Fibroblast of the aortic adventitia (primary cell): ENCODE measurements at places on chromosomes 6 and 20.

- DNase-seq, result no peak
Measured at GRCh38 chr20:8808202-8808535, 260.7 kb upstream of the PLCB4 start.

GRCh38 chr20:62303340-62304226 is 786 bp downstream of the ADRM1 start:
- peak; percentile 7 for DNase-seq

- DNase-seq, result peak; percentile 78
Measured at GRCh38 chr6:19415605-19416326, 421.4 kb upstream of the ID4 start.

DNA sequence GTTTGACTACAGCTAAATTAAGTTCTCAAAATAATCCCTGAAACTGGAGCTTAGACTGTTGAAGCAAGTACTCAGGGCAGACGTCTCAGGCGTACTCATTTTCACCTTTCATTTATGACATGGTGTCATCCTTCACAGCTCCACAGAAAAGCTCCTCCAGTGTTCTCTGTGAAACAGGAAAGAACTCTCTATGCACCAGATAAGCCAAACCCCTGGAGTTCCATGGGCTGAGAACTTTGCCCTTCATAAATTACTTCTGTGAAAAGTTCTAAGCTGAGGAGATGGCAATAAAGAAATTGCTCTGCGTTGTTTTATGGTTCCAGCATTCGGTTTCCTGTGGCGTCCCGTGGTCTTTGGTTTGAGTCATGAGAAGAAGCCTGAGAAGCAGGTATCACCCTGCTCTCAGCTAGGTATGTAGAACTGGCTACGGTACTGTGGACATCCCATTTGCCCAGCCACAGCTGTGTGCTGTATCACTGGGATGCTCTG is 20.2 kb upstream of the RREB1 start:
- no peak for DNase-seq

GRCh38 chr20:672963-673602 is 2.5 kb downstream of the SCRT2 start:
- no peak for DNase-seq

GRCh38 chr20:63508072-63508768 is 9.3 kb upstream of the EEF1A2 start:
- no peak for DNase-seq

DNA sequence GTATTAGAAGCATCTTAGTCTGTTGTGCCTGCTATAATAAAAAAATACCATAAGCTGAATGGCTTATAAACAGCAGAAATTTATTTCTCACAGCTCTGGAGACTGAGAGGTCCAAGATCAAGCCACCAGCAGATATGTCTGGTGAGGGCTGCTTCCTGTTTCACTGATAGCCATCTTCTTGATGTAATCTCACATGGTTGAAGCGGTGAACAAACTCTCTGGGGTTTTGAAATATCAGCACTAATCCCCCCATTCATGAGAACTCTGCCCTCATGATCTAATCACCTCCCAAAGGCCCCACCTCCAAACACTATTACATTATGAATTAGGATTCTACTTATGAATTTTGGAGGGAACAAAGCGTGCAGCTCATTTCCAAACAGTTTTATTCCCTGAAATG is 11.6 kb upstream of the CLVS2 start:
- no peak for DNase-seq

DNA sequence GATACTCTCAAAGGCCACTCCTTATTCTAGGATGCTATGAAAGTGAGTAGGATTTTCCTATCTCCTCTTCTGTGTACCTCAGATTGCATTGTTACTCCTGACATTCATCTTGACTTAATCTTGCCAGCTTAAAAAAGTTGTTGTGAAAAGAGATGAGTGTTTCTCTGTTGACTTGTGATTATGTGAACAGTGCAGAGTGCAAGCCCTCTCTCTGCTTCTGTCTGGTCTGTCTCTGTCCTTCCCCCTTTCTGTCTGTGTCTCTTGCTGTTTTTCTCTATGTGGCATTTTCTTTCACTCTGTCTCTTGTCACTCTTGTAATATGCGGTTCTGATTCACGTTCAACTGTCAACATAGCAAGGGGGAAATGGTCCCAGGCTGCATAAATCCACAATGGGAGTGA is 306.6 kb downstream of the FARS2 start:
- DNase-seq, result no peak

- no peak for DNase-seq
Measured at GRCh38 chr6:41548098-41548840, 2.1 kb downstream of the FOXP4 start.

DNA sequence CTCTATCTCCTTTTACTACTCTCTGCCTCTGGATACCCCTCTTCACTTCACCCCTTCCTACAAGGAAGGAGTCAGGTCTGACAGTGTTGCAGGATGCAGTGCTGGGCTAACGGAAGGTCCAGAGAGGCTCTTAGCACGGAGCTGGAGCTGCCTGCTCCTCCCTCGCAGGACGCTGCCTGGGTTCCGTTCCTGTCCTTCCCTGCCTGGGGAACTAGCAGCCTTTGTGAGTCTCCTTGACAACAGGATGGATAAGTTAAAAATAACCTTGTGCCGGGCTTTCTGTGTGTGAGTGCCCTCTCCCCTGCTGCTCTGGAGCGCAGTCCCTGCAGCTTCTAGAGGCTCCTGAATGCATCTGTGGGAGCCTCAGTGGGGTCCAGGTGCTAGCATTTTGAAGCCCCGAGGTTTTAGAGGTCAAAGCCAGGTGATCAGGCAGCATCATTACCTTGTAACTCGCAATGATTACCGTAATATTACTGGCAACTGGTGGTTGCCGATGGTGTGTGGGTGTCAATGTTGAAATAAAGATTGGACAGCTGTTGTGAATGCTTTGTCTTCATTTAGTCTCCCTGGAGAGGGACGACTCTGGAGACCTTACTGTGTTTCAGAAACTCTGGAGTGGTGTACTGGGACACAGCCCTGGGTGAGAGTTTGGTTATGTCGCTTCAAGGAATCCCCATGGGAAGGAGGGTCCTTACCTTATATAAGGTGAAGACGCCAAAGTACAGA is 44.4 kb downstream of the CDS2 start:
- no peak for DNase-seq

DNA sequence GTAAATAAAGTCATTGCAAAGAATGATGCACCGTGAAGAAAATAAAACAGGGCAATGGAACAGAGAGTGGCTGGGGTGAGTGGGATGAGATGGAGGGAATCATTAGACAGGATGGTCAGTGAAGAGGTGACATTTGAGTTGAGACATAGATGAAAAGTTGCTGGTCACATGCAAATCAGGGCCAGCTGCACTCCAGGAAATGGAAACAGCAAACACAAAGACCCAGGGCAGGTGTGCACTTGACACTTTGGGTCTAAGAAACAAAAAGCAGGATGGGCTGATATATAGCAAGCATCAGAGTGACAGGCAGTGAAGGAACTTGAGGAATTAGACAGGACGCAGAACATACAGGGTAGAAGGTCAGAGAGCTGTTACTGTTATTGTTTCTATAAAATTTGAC is 171.5 kb upstream of the RIPOR2 start:
- DNase-seq, result no peak

DNA sequence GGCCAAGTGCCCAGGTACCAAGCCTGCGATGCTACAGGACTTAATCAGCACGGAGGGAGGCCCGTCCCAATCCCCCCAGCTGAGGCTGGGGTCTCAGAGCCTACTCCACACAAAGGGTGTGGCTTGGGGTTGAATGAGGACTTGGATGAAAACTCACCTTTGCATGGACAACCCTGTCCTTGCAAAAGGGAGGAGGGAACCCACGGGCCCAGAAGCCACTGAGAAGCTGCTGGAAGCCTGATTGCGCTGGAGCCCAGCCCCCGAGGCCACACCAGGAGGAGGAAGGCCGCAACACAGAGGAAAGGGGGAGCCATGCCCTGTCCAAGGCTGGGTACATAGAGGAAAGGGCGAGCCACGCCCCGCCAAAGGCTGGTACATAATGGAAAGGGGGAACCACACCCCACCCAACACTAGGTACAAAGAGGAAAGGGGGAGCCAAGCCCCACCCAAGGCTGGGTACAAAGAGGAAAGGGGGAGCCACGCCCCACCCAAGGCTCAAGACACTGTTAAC is 158.8 kb downstream of the DLL1 start:
- DNase-seq, result no peak

- no peak for DNase-seq
Measured at GRCh38 chr20:14223806-14224205, 113.6 kb downstream of the FLRT3 start.

GRCh38 chr6:5501837-5502236 is 240.5 kb downstream of the FARS2 start:
- DNase-seq, result no peak
